IgD-negative memory B cell (primary cell): ENCODE measurements at places on chromosomes 1 and 21. TPM values are rescaled to one million over a fixed set of nuclear protein-coding genes. Genes with fewer than 3 reads are reported as not detected.

The SRSF10 gene
- polyA plus RNA-seq, result 116 TPM

The CFHR3 gene
- not detected for polyA plus RNA-seq

The SLC35F3 gene
- not detected for polyA plus RNA-seq

The S100A1 gene
- polyA plus RNA-seq, result not detected

The FALEC gene
- polyA plus RNA-seq, result 1.0 TPM

The ESRRG gene
- 0.43 TPM for polyA plus RNA-seq

The CCDC30 gene
- 1.5 TPM for polyA plus RNA-seq

The IL12RB2 gene
- 0.53 TPM for polyA plus RNA-seq

The S100A7 gene
- polyA plus RNA-seq, result not detected

The S1PR1 gene
- polyA plus RNA-seq, result 126 TPM

The MCOLN3 gene
- polyA plus RNA-seq, result 0.19 TPM

The LCE1D gene
- not detected for polyA plus RNA-seq

The SYT2 gene
- not detected for polyA plus RNA-seq

The STIL gene
- polyA plus RNA-seq, result 1.3 TPM

The TRIM45 gene
- polyA plus RNA-seq, result 0.10 TPM

The JMJD4 gene
- polyA plus RNA-seq, result 29.3 TPM

The LMOD1 gene
- polyA plus RNA-seq, result not detected

The FAM177B gene
- 30.0 TPM for polyA plus RNA-seq

The SGIP1 gene
- 0.71 TPM for polyA plus RNA-seq

The ILDR2 gene
- polyA plus RNA-seq, result not detected

The NBPF6 gene
- polyA plus RNA-seq, result not detected

The CCDC185 gene
- polyA plus RNA-seq, result not detected

The IVL gene
- polyA plus RNA-seq, result not detected

The OR2L3 gene
- polyA plus RNA-seq, result not detected

The BRDT gene
- not detected for polyA plus RNA-seq

The MIB2 gene
- polyA plus RNA-seq, result 22.4 TPM

The GPR153 gene
- polyA plus RNA-seq, result 0.06 TPM

The FLG2 gene
- not detected for polyA plus RNA-seq

The FCMR gene
- polyA plus RNA-seq, result 1,091 TPM

The AKNAD1 gene
- polyA plus RNA-seq, result not detected

The VWA1 gene
- polyA plus RNA-seq, result not detected

The NBPF19 gene
- 3.3 TPM for polyA plus RNA-seq

The LCE3A gene
- not detected for polyA plus RNA-seq

The SLC44A3 gene
- not detected for polyA plus RNA-seq

The SPRR1A gene
- polyA plus RNA-seq, result not detected

The IL6R gene
- polyA plus RNA-seq, result 6.8 TPM

The PLXNA2 gene
- 0.15 TPM for polyA plus RNA-seq

The TRIM33 gene
- 28.0 TPM for polyA plus RNA-seq

The ATP1A2 gene
- polyA plus RNA-seq, result not detected

The SAMD11 gene
- not detected for polyA plus RNA-seq

The CNR2 gene
- 52.1 TPM for polyA plus RNA-seq

The FAM151A gene
- polyA plus RNA-seq, result not detected

The RGS18 gene
- polyA plus RNA-seq, result 3.0 TPM

The CD53 gene
- polyA plus RNA-seq, result 1,279 TPM

The OR11L1 gene
- not detected for polyA plus RNA-seq

The RPS6KC1 gene
- polyA plus RNA-seq, result 7.6 TPM

The NPR1 gene
- not detected for polyA plus RNA-seq

The SAMSN1 gene
- 24.6 TPM for polyA plus RNA-seq

The KIF14 gene
- 0.16 TPM for polyA plus RNA-seq

The GJA8 gene
- not detected for polyA plus RNA-seq

The RRP1B gene
- 24.3 TPM for polyA plus RNA-seq
